ENCODE measurements at places on chromosomes 3 and 15.
A peak's percentile ranks its signal among the peaks of the same experiment; 100 is the strongest.

DNA sequence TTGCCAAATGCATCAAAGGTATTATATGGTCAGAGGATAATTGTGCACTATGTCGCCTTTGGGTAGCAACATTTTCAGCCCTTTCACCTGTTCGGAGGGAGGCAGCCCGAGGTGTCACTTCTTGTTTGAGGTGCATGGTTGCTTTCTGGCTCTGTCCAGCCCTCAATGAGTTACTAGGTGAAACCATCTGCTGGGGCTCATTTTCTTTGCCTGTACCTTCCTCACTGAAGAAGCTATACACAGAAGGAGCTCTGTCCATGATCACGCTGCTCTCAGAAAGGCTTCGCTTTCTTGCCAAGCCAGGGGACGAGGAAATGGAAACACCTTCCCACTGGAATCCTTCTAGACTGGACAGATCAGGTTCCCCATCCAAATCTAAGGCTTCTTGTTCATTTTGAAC is 42.7 kb downstream of the ZNF106 start:
- DNase-seq: no peak

DNA sequence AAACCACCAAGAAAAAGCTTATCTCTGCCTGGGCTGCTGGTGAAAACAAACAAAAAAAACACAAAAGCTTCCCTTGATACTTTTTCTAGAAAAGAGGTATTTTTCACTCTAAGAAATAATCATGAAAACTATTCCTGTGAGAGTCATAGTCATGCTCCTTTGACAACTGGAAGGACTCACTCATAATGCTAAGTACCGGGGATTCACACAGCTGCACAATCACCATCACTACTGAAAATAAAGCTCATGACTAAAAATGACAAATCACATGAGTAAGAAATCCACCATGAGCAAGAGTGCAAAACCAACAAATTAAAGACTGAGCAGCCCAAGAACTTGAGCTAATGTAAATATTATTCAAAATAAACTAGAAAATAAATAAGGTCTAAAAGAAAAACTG is 10.6 kb upstream of the POU1F1 start:
- DNase-seq: no peak

- DNase-seq: no peak
Measured at GRCh38 chr3:152885076-152885475, 50.1 kb downstream of the P2RY1 start.

GRCh38 chr3:195522254-195523023 is 20.7 kb downstream of the PPP1R2 start:
- DNase-seq: no peak

DNA sequence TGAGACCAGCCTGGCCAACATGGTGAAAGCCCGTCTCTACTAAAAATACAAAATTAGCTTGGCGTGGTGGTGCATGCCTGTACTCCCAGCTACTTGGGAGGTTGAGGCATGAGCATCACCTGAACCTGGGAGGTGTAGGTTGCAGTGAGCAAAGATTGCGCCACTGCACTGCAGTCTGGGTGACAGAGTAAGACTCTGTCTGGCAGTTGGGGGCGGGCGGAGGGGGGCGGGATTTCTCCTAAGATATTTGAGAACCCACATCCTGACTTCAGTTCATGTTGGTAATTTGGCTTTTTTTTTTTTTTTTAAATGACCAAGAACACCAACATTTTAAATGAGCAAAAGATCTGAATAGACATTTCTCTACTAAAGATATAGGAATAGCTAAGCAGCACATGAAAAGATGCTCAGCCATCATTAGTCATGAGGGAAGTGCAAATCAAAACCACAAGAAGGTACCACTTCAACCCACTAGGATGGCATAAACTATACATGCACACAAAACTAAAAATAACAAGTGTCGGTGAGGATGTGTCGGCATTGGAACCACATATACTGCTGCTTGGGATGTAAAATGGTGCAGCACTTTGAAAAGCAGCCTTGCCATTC is 75.6 kb upstream of the LMOD3 start:
- no peak for DNase-seq

DNA sequence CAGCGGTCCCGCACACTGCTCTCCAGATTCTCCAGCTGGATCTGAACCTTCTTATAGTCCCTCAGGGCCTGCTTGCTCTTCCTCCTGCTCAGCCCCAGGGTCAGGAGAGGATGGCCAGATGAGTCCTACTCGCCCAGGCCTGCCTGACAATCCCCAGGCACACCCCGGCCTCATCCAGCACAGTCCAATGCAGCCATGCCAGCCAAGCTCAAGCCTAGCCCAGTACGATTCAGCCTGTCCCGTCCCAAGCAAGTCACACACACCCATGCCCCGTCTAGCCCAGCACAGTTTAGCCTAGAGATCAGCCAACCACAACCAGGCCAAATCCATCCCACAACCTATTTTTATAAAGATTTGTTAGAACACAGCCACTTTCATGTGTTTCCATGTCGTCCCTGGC is 16.8 kb downstream of the PLXNB1 start:
- no peak for DNase-seq

DNA sequence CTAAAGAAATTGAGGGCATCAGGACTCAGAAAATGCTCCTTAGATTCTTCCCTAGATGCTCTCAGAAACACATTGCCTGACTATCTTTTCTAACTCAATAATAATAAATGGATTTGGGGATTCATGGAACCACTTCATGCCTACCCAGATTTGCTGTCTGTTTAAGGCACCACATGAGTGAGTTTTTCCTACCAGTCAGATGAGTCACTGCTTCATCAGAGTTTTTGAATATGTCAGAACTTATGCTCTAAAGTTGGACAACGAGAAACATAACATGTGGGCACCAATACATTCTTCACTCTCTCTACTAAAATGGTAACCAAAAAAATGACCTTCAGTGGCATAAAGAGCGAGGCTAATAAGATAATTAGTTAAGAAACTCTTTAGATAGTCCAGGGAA is 1135.1 kb downstream of the TUSC7 start:
- no peak for DNase-seq

GRCh38 chr15:80467311-80467714 is 63.1 kb downstream of the ARNT2 start:
- DNase-seq: no peak

- no peak for DNase-seq
Measured at GRCh38 chr15:55084673-55085072, 112.1 kb downstream of the RSL24D1 start.

- DNase-seq: no peak
Measured at GRCh38 chr3:41259449-41260062, 60.3 kb downstream of the CTNNB1 start.

- no peak for DNase-seq
Measured at GRCh38 chr15:79208179-79208578, 74.3 kb upstream of the ANKRD34C start.

DNA sequence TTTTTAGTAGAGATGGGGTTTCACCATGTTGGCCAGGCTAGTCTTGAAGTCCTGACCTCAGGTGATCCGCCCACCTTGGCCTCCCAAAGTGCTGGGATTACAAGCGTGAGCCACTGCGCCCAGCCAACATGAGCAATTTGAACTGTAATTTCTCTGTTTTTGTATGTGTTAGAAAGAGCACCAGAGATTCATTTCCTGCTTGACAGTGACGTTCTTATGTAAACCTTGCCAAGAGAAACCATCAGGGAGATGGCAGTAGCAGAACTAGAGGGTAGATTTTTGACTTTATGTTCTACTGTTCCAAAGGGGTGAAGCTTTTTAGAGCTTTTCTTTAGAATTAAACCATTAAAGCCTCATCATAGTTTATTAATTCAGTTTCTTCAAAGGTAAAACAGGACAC is 148.1 kb upstream of the UMPS start:
- DNase-seq: no peak

DNA sequence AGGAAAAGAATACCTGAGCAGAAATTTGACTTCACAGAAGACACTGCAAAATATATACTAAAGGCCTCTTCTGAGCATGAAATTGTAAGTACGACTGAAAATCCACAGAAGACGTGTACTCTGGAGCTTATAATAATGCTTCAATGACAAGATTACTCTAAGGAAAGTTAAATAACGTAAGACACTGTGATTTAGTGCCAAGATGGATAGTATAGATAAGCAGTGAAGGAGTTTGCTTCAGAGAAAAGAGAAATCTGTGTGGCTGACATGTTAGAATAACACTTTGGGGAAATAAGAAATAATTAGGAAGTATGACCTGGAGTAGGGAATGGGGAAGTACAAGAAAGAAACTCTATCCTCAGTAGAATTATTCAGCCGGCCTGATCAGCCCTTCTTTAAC is 28.9 kb downstream of the ALDH1A2 start:
- no peak for DNase-seq

DNA sequence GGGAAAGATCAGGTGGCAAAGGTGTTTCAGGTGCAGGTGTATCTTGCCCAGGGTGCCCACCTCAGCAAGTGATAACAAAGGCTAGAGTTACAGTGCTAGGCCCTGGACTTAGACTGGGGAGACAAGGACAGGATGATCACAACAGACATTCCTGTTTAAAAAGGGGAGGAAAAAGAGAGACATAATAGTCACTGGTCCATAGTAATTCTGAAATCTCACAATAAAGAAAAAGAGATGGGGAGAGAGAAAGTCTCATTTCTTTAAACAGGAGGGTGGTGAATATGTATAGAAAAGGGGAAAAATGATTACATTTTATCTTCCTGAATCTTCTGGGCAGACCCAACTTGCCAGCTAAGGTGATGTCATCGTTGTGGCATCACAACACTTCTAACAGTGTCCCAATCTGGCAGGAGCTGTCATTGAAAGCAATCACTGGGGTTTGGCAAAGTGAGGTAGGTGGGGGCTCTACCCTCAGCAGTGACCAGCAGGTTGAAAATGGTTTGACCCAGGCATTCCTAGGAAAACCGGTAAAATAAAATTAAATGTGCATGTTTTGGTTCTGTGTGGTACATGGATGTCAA is 99.5 kb downstream of the ZNF621 start:
- DNase-seq: no peak

DNA sequence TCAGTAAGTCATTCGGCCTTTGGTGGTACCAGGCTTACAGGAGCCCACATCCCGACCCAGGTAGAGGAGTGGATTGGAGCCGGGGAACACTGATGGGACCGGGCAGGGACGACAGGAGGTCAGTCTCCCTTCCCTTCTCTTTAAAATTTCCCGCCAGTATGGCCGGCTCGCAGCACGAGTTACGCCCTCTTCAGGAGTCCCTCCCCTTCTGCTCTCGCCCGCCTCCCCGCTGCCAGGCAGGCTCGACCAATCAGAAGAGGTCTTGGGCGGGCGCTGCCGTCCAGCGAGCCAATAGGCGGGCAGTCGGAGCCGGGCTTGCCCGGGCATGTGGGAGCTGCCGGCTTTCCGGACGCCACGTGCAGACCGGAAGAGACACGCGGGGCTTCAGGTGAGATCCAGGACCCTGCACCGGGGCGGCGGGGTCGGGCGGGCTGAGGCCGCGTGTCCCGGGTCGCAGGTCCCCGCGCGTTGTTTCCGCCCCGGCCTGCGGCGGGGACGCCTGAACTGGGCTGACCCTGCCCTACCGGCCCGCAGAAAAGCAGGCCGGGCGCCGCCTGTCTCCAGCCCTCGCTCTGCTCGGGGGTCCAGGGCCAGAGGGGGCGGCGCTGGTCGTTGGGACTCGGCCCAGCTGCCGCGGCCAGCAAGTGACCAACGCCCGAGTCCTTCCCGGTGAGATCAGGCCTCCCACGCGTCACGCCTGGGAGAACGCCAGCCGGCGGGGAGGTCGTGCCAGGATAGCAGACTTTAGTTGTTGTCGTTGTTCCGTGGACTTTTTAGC is at the start of gene AEN:
AEN (plus strand) TSS at position 346 of the 778 bp plus-strand sequence. CDS start 4,870 bp downstream, outside the sequence.
- peak; percentile 99 for DNase-seq

DNA sequence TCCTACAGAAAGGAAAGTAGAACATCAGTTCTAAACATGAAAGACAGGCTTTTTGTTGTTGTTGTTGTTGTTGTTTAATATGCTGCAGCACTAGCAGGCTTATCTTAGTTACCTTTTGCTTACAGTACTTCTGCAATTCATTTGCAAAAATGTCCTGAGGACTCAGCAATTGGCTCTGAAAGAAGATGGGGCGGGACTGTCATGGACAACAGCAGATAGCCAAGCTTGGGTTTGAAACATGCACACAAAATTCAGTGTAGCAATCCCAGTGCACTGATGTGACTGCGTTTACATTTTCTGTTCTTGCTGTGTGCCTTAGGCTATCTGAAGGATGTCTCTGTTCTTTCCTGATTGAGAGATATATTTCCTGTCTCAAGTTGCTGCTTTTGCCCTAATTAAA is 9.2 kb downstream of the UNC13C start:
- no peak for DNase-seq

GRCh38 chr3:130990282-130990681 is 36.3 kb downstream of the ASTE1 start:
- DNase-seq: no peak

DNA sequence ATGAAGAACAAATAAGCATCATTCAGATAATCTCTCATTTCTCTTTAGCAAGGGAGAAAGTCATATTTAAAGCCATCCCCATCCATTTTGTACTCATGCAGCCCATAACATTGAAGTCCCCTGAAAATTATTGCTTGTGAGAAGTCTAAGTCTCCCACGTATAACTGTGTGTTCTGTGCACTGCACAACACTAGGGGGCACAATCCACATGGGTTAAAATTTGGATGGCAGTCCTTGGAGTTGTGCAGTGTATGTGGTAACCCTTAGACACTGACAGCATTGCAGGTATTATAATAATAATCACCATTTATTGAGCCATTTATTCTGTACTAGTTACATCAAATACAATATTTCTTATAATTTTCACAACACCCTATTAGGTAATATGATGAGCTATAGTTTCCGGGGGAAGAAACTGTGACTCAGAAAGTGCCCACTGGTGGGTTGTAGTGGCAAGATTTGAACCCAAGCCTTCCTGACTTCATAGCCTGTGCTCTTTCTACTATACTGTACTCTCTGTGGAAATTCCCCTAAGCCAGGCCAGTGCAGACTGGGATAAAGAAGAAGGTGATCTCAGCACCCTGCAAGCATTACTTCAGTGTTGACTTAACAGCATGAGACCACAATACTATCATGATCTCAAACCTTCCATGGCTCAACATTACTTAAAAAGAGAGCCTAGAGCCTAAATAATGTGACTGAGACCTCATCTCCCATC is 15.7 kb downstream of the KCNAB1 start:
- no peak for DNase-seq

DNA sequence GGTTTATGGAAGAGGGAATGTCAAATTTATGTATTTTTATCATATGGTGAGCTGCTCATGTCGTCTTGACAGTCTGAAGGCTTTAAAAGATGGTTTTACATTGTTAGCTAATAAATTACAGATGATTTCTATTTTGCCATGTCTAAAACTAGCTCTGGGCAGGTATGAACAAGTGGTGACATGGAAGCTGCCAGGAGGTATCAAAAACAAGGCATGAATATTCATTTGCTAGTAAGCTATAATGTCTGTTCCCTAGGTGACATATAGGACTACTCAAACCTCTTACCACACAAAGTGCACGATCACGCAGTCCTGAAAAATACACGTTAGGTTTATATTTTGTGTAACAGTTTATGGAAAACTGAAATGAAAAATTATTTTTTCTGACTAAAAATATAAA is 34.8 kb downstream of the ST3GAL6 start:
- no peak for DNase-seq

GRCh38 chr15:40424483-40425115 is 16.2 kb upstream of the BAHD1 start:
- DNase-seq: no peak
